ENCODE measurements at places on chromosomes 5 and 9.

- no peak for DNase-seq
Observed at GRCh38 chr5:10262121-10262774, 12.2 kb downstream of the CCT5 start.

DNA sequence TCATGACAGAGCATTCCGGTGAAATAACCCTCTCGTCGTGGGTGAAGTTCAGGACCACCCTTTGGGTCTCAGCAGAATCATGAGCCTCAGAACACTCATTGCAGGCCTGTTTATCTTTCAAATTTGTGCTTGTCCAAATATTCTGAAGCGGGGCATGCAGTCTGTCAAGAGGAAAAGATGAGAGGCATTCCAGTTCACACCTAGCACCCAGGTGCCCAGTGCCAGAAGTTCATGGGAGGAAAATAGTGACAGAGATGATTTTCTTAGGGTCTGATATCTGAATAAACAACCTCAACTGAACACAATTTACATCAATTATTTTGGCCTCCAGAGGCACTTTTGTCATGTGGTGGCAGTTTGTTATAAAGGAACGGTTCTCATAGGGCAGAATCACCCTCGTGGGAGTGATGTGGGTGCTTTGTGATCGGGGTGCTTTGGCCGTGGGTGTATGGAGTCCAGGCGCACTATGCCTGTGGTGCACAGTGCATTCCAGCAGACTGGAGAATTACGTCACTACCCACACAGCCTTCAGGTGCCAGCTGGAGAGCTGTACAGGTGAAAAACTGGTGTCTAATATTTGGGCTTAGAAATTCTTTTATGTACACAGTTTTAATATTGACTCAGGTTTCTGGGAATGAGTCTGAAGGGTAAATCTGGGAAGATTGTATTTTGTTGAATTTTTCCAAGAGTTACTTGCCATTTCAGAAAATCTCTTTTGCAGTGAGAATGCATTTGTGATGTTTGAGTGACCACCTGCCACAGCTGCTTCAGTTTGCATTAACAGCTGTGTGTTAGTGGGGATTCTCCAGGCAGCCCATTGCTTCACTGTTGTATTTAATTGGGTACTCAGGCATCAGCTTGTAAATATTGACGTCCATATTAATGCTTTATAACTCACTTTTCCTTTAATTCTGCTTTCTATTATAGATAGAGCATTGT lies 289.3 kb downstream of the FANCC start:
- no peak for DNase-seq

- DNase-seq: no peak
Observed at GRCh38 chr9:133105461-133105770, 15.6 kb downstream of the RALGDS start.

GRCh38 chr9:96619124-96619465 lies 548 bp downstream of the CDC14B start:
- no peak for DNase-seq

- no peak for DNase-seq
Observed at GRCh38 chr9:97688654-97689053, 8.5 kb downstream of the XPA start.

- DNase-seq: no peak
Observed at GRCh38 chr9:131179561-131180219, 54.3 kb downstream of the NUP214 start.

GRCh38 chr5:146048994-146049703 lies 56.2 kb downstream of the PLAC8L1 start:
- DNase-seq: peak; percentile 16

DNA sequence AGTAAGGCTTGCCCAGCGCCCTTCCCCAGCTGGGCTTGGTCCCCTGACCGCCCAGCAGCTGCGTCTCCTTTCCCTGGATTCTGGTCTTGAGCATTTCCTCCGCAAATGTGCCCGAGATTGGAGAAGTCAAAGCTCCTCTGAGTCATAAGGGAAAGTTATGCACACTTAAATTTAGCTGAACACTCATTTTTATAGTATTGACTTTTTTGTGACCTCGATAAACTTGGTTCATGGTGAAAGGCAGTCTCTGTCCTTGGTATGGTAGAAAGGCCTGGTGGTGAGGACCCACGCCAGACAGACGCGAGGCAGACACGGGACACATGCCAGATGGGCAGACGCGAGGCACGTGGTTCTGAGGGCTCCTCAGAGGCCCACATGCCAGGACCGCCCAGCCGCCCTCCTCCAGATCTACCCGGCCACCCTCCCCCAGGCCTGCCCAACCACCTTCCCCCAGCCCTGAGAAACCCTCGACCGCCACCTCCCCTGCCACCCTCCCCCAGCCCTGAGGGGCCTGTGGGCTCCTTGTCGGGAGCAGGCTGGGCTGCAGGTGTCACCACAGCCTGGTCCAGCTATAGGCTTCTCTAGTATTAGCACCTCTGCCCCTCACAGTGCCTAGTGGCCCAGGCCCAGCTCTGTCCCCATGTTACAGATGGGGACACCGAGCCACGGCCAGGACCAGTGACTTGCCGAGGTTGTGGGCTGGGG lies 60.9 kb upstream of the CACNA1B start:
- no peak for DNase-seq

DNA sequence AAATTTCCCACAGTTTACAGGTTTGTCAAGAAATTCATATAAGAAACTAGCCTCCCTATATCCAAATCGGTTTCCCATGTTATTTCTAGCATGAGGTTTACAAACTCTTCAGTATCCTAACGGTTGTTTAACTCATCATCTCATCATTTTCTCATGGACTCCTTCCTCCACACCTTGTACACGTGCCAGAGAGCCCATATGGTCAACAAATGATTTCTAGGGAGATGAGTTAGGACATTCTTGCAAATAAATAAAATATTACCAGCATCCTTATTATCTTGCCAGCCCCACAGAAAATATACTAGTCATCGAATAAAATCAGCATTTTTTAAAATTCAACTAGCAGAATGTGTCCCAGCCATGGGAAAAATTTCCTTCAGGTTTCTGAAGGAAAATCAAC lies 285.2 kb downstream of the EBF1 start:
- DNase-seq: peak; percentile 39

DNA sequence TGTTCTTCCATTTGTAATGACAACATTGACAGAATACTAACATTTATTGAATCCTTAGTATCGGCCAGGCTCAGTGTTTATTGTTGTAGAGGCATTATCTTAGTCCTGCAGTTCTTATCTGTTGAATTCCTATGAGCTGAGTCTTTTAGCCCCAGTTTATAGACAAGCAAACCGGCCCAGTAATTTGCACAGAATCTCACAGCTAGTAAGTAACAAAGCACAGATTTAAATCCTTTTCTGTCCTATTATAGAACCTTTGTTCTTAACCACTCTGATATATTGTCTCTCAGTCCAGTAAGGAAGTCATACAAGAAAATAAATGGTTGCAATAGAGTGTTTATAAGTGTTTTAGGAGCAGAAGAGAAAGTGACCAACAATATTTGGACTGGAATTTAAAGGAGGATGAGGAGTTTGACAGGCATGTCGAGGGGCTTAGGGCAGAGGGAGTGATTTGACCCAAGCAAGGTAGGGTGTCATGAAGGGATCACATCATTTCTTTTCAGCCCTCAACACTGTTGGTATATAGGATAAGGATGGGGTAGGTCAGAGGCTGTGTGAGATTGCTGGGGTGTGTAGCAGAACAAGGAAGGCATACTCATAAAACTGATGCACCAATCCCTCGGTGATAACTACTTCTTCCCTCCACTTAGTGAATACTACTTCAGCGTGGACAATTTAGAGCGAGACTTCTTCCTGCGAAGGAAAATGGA lies 39.5 kb downstream of the LARP1 start:
- DNase-seq: no peak

- no peak for DNase-seq
Observed at GRCh38 chr9:69331444-69331843, 6.4 kb downstream of the ENTREP1 start.

- DNase-seq: no peak
Observed at GRCh38 chr9:123541411-123541810, 185.4 kb downstream of the CRB2 start.

DNA sequence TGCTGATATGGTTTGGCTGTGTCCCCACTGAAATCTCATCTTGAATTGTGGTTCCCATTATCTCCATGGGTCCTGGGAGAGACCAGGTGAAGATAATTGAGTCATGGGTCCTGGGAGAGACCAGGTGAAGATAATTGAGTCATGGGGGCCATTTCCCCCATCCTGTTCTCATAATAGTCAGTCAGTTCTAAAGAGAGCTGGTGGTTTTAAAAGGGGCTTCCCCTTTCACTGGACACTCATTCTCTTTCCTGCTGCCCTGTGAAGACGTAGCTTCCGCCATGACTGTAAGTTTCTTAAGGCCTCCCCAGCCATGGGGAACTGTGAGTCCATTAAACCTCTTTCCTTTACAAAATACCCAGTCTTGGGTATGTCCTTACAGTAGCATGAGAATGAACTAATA lies 99.6 kb downstream of the TRIM32 start:
- no peak for DNase-seq

DNA sequence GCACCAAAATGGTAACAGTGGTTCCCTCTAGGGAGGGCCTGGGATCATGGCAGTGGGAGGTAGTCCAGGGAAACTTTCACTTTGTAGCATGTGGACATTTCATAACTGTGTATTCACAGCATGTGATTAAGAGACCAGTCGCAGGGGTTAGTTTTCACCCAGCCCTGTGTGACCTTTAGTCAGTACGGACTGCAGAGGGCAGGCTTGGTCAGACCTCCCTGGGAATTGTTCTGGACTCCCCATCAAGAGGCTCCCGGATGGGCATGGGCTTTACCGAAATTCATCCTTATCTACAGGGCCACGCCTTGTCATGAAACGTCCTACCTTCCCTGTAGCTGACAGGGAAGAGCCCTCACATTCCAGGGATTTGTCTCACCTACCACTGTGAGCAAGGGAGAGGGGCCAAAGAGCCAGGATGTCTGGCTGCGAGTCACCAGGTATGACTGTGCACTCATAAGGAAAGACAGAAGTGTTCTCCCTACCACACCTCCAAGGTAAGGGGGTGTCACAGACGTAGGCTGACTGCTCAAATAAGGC lies 19.9 kb downstream of the GPX3 start:
- DNase-seq: no peak
